ENCODE measurements at places on chromosomes 12 and 14. TPM values are rescaled to one million over a fixed set of nuclear protein-coding genes. Genes with fewer than 3 reads are reported as not detected.

Gene KLHL33
- total RNA-seq, result 0.14 TPM

- no peaks in the 10 kb centered on the region for H3K36me3 ChIP-seq
- peaks cover 50% of the 10 kb centered on the region for H3K27me3 ChIP-seq
- H3K4me3 ChIP-seq, result peak overlapping the region; percentile 54
- H3K4me1 ChIP-seq, result peaks cover 30% of the 10 kb centered on the region
Observed at GRCh38 chr12:57621497-57622292, 10.5 kb downstream of the ARHGEF25 start.

GRCh38 chr14:55131370-55132137 lies 2.5 kb downstream of the LGALS3 start:
- H3K4me1 ChIP-seq, result no peaks in the 10 kb centered on the region
- H3K27me3 ChIP-seq, result no peaks in the 10 kb centered on the region
- H3K4me3 ChIP-seq, result no peak overlapping the region

Gene EIF2S3B
- 1.8 TPM for total RNA-seq

GRCh38 chr12:7868391-7868790 lies 4.3 kb downstream of the SLC2A14 start:
- no peak overlapping the region for H3K4me3 ChIP-seq
- no peaks in the 10 kb centered on the region for H3K27me3 ChIP-seq
- H3K27ac ChIP-seq, result no peak overlapping the region
- no peaks in the 10 kb centered on the region for H3K36me3 ChIP-seq

GRCh38 chr14:51511265-51511664 lies 140.4 kb upstream of the FRMD6 start:
- no peak overlapping the region for H3K4me3 ChIP-seq
- H3K36me3 ChIP-seq, result no peaks in the 10 kb centered on the region
- H3K27ac ChIP-seq, result no peak overlapping the region
- H3K27me3 ChIP-seq, result peaks cover 2% of the 10 kb centered on the region
- no peaks in the 10 kb centered on the region for H3K4me1 ChIP-seq

Gene KRT6A
- not detected for total RNA-seq

Gene FAM186B
- 1.1 TPM for total RNA-seq

Gene SERPINA12
- total RNA-seq, result not detected

Gene GPR135
- total RNA-seq, result 1.6 TPM

Gene ZNF385A
- total RNA-seq, result 1.3 TPM

- no peaks in the 10 kb centered on the region for H3K27me3 ChIP-seq
- H3K4me1 ChIP-seq, result peaks cover 16% of the 10 kb centered on the region
- DNase-seq, result no peak
- H3K36me3 ChIP-seq, result no peaks in the 10 kb centered on the region
- no peak overlapping the region for H3K27ac ChIP-seq
Observed at GRCh38 chr12:122528992-122529391, 1.9 kb downstream of the KNTC1 start.

Gene KRT6C
- not detected for total RNA-seq

All from naive thymus-derived CD4-positive, alpha-beta T cell (primary cell).